NCI-H345 (cell line): ENCODE measurements at places on chromosomes 2 and 18.

DNA sequence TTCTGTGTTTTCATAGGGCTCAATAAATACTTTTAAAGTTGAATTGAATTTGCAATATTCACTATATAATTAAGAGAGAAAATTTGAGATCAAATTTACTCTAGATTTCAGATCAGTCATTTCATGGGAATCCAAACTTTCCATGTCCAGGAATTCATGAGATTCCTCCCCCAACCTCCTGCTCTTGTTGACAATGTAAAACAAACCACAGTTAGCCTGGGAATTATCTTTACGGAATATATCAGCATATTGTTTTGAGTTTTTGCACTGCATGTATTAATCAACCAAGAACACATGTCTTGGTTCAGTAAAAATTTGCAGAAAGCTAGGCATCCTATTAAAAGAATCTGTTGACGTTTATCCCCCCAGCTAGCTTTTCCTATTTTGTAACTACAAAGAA is 42.3 kb downstream of the CYP1B1 start:
- no peak for DNase-seq

DNA sequence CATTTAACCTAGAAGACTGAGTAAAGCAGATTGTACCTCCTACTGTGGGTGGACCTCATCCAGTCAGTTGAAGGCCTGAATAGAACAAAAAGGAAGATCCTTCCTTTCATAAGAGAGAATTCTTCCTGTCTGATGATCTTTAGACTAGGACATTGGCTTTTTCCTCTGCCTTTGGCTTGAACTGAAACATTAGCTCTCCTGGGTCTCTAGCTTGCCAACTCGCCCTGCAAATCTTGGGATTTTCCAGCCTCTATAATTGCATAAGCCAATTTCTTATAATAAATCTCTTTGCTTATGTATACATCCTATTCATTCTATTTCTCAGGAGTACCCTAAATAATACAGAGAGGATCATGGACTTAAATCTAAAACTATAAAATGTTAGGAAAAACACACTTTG is 6.2 kb upstream of the KDSR start:
- DNase-seq: no peak

- DNase-seq: no peak
Observed at GRCh38 chr2:42567364-42567763, 1.1 kb upstream of the MTA3 start.

DNA sequence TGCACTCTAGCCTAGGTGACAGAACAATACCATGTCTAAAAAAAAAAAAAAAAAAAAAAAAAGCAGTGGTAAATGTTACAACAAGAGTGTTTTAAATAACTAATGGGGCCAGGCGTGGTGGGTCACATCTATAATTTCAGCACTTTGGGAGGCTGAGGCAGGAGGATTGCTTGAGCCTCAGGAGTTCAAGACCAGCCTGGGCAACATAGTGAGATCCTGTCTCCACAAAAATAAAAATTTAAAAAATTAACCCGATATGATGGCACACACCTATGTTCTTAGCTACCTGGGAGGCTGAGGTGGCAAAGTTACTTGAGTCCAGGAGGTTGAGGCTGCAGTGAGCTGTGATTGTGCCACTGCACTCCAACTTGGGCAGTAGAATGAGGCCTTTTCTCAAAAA is 37.1 kb downstream of the PAPOLG start:
- DNase-seq: no peak

- DNase-seq: no peak
Observed at GRCh38 chr2:156538083-156538504, 101.9 kb downstream of the GPD2 start.

- peak; percentile 6 for DNase-seq
Observed at GRCh38 chr2:49261781-49262180, 107.5 kb upstream of the FSHR start.

DNA sequence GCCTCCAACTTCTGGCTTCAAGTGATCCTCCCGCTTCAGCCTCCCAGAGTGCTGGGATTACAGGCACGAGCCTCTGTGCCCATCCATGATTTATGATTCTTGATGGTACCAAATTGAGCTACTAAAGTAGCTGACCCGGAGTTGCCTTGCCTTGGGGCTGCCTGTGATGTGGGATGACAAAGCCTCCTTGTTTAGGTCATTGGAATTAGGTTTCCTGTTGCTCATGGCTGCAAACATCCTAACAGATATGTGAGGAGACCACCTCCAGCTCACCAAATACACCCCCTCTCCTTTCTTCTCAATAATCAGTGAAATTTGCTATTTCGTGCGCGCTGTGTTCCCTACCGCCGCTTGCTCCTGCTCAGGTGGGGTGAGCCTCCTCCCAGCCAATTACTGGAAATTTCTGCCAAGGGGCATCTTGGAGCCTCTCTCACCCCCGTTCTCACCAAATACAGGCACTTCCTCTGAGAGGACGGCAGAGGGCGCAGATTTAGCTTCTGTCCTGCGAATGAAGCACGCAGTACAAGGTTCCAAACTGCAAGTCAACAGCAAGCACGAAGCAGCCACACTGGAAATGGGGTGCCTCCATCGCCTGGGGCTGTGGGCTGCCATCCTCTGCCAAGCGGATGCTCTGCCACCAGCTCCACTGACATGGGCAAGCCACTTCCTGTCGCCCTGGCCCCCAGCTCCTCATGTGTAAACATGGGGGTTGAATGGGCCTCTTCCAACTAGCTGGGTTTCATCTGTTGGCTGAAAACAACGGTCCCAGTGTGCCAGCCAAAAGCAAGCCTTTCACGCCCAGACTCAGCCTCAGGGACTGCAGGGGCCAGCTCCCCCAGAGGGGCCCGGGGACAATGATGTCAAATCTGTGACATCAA is 71.7 kb downstream of the NCAPH start:
- DNase-seq: peak; percentile 39

DNA sequence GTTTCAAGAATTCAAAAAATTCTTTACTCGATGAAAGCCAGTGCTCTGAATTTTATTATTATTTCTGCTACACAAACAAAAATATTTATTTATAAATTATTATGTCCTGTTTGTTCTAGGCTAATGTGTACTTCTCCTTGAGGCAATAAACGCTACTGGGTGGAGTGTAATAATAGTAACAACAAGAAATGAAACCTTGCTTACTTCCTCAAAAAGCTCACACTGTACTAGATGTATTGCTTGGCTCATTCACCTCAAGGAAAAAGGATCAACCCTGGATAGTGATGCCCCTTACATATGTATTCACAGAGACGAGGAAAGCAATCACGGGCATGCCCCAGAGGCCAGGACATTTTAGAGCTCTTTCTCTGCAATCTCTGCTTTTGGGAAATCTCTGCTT is 685.6 kb upstream of the NXPH2 start:
- no peak for DNase-seq

DNA sequence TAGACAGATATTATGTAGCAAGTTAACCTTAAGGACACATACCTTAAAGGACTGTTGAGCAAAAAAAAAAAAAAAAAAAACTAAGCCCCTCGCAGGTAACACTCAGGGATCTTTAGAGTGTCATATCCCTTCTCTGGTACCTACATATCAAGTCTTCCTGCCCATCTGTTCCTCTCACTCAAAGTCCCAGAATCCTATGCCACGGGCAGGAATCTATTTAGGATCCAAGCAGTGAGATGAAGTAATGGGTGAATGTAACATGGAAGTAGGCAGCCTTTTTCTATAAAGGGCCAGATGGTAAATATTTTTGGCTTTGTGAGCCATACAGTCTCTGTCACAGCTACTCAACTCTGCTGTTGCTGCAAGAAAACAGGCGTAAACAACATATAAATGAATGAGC is 496.7 kb downstream of the STK39 start:
- no peak for DNase-seq

GRCh38 chr2:195898505-195899191 is 170.0 kb downstream of the DNAH7 start:
- no peak for DNase-seq

- no peak for DNase-seq
Observed at GRCh38 chr2:31163011-31163539, 24.8 kb upstream of the GALNT14 start.

GRCh38 chr2:85015653-85016360 is 44.8 kb downstream of the KCMF1 start:
- DNase-seq: no peak

DNA sequence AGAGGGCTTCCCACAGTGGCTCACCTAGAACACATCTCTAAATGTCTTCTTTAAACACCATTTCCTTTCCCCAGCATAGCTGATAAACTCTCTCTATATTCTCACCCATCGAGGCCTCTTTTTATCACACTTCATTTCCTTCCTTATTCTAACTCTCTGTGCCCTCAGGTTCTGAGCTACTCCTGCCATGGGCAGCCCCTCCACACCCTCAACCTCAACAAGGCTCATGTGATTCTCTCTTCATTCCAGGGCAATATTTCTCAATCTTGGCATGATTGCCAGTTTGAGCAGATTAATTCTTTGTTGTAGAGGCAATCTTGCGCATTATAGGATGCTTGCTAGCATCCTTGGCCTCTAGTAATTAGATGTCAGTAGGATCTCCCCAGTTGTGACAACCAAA is 999.1 kb downstream of the TSN start:
- DNase-seq: no peak

DNA sequence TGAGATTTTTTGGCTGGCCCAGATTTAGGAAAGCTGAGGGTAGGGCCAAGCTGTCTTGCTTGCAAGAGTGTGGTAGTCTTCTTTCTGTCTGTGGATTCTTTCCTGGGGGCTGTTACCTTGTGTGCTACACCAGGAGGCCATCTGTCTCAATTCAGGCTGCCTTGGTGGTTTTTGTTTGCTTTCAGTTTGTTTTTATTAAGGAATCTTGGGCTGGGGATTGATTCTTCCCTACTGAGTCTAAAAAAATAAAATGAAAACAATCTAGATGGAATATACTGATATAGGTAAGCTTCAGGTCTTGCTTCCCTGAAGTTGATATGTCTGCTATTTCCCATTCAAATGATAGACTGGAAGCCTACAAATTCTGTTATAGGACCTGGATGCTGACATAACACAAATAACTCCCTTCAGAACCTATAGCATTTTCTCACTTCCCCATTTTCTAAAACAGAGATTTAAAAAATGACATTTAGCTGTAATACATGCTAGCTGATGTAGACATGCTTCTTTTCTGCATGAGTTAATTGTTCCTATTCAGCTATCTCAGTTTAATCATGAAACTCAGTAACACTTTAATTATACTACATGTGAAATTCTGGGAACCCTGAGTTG is 5.3 kb downstream of the LHCGR start:
- no peak for DNase-seq

DNA sequence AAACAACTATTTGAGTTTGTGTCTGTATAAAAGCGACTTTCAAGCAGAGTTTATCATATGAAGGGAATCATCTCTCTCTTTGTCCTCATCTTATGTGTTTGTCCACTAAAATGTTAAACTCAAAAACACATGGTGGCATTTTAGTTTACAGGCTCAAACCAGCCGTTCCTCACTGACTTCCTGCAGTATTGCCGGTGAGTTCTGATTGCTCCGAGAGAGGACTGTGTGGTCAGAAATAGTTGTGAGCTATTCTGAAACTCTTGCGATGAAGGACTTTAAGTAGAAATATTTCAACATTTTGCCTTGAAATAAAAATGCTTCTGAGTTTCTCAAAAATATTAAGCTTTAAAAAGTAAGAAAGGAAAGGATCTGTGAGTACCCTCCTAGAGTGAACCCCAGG is 163.2 kb upstream of the CAVIN2 start:
- no peak for DNase-seq

GRCh38 chr2:232634206-232635150 is 1.1 kb downstream of the EFHD1 start:
- no peak for DNase-seq

DNA sequence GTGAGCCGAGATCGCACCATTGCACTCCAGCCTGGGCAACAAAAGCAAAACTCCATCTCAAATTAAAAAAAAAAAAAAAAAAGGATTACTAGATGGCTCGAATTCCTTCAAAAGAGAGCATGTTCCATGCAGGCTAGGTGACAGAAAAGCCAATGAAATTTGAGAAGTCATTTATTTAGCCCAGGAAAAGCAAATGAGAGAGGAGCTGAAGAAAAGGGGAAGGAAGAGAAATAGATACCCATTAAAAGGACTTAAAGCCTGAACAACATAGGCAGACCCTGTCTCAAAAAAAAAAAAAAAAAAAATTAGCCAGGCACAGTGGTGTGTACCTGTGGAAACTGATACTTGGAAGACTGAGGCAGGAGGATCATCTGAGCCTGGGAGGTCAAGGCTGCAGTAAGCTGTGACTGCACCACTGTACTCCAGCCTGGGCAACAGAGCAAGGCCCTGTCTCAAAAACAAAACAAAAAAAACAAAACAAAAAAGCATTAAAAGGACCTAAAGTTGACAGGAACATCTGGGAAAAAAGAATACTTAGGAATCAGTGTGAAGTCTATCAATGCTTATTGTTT is 11.1 kb downstream of the SEPTIN10 start:
- no peak for DNase-seq

GRCh38 chr2:40103590-40103989 is 324.5 kb upstream of the THUMPD2 start:
- no peak for DNase-seq

- DNase-seq: no peak
Observed at GRCh38 chr2:118847762-118848172, 319 bp upstream of the EN1 start.

GRCh38 chr2:195456771-195457170 is 200.3 kb upstream of the SLC39A10 start:
- no peak for DNase-seq

DNA sequence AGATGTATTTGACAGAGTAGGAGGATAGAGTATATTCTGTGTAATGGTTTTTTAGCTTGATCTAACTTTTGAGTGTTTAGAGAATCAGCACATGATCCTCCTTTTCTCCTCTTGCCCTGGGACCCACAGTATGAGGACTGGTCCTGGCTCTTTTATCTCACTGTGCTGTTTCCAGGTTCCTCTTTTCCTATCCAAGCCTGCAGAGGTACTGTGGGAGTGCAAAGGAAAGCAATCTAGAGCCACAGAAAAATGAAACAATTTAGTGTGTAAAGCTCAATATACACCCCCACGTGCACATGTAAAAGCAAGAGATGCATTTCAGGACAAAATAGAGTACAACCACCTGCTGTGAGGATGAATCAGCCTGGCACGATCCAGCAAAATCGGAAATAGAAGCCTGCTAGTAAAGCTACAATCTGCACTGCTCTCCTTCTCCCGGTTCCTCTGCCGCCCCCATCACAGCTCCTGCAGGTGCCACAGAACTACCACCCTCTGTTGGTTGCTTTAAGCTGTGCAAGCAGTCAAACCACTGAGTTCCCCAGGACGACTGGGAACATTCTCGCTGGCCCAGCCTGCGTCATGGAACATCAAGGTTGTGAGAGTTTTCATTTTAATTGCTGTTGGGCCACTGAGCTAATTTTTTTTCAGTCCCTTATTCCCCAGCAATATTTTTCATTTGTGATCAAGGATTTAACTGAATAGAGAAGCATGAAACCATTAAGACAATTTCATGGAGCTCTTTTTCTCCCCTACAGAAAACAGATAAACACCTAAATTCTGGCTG is 47.8 kb upstream of the MAPRE3 start:
- DNase-seq: peak; percentile 86

DNA sequence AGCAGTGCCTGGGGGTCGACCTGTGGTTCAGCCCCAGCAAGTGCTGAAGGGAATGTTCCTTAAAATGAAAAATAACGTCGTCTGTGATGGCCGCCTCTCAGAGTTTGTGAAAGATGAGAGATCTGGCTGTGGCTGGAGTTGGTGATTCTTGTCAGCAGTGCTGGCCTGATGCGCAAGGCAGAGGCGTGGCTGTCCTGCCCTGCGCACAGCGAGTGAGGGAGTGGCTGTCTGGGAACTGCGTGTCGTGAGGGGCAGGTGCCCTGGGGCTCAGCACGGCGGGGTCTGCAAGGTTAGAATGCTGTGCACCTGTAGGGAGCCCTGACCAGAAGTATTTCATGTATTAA is 8.8 kb downstream of the NFATC1 start:
- DNase-seq: peak; percentile 12

- no peak for DNase-seq
Observed at GRCh38 chr2:240128608-240129145, 7.4 kb downstream of the COPS9 start.
